ENCODE measurements at places on chromosomes 7 and 10.

DNA sequence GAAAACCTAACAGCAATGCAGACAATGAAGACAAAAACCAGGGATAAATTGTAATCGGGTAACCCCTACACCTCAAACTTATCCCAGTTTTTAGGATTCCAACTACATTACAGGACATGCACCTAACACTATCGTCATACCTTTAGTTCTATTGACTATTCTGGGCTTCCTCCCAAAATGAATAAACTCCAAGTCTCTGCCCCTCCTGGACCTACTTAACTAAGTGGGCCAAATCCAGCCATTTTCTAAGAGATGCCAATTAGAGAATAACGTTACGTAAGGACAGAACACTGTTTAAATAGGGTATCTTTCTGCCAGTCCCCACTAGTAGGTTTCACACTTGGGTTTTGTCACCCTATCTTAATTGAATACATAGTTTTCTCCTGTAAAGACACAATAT lies 253.1 kb upstream of the MKLN1 start:
- DNase-seq = no peak

- DNase-seq = no peak
Measured at GRCh38 chr7:101216001-101216859, 1.2 kb downstream of the PLOD3 start.

DNA sequence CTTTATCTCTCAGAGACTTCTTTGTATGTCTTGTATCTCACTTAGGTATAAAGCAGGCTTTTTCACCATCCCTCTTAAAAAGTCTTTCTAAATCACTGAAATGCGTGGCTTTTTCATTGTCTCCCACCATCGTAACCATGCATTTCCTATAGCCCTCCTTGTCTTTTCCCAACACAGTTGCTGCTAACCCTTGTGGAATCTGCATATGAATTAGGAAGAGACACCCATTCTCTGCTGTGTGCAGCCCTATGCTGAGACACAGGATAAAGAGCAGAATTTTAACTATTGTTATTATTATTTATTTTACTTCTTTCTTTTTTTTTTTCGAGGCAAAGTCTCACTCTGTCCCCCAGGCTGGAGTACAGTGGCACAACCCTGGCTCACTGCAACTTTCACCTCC lies 804.3 kb upstream of the COBL start:
- DNase-seq = no peak

- DNase-seq = no peak
Measured at GRCh38 chr10:104664205-104664604, 23.1 kb downstream of the SORCS3 start.

GRCh38 chr7:148306759-148307158 lies 283.8 kb upstream of the C7orf33 start:
- no peak for DNase-seq

GRCh38 chr10:97510686-97511085 lies 12.0 kb downstream of the UBTD1 start:
- no peak for DNase-seq

DNA sequence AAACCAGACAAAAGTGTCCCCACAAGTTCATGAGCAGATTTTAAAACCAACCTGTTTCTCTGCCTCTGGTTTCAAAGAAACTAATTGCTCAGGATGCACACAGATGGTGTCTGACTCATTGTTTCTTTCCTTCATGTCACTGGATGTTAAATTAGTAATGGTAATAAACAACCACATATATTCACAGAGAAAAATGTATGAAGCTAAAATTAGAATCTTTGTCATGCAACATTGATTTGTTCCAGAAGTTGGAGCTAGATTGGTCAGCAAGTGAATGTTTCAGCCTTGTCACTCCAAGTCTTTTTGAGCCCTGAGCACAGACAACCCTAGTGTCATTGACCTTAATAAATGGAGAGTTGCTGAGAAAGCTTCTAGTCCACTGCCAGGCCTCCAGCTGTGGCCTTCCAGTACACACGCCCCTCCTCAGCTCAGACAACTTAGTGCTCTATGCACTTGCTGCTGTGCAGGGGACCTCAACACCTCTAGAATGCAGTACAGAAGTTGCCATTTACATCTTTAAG lies 175.9 kb downstream of the CCDC71L start:
- DNase-seq = no peak

GRCh38 chr10:71176661-71177060 lies 35.7 kb upstream of the UNC5B start:
- no peak for DNase-seq

- DNase-seq = no peak
Measured at GRCh38 chr10:60908031-60908430, 36.0 kb downstream of the RHOBTB1 start.

GRCh38 chr7:47587351-47587750 lies 5.4 kb upstream of the TNS3 start:
- peak; percentile 47 for DNase-seq

GRCh38 chr10:7960108-7960507 lies 94.4 kb upstream of the GATA3 start:
- DNase-seq = no peak

DNA sequence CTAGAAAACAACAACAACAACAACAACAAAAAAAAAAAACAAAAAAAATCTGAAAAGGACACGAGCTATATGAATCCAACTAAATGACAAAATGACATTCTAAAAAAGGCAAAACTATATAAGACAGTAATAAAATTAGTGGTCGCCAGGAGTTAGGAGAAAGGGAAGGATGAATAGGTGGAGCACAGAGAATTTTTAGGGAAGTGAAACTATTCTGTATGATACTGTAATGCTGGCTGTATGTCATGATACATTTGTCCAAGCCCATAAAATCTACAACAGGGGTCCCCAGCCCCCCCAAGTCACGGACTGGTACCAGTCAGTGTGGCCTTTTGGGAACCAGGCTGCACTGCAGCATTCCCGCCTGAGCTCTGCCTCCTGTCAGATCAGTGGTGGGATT lies 2.8 kb upstream of the PUS7 start:
- no peak for DNase-seq

DNA sequence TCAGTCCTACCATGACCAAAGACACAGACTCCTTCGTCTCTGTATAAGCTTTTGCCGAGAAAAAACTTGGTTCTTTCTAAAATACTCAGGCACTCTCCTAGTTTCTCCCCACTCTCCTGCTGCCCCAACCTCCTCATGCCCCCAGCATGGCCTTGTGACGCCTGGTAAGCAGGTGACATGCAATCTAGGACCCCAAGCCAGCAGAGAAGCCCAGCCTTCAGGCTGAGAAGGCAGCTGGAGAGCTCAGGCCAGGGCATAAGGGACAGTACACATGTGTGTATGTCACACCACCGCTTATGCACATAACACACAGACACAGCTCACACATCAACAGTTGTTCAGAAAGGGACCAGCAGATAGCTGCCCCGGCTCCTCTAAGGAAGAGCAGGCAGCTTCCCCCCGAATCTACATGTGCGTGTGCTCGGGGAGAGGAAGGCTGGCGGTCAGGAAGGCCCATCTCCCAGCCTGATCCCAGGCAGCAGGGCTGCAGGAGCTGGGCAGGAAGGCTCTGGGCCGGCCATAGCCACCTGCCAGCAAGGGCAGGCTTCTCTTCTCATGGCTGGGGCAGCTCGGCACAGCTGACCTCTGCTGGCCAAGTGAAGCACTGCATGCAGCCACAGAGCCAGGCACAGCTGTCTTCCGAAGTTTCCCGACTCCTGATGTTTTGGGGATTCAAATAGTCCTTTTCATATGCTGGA lies 8.5 kb downstream of the DDX56 start:
- peak; percentile 80 for DNase-seq

DNA sequence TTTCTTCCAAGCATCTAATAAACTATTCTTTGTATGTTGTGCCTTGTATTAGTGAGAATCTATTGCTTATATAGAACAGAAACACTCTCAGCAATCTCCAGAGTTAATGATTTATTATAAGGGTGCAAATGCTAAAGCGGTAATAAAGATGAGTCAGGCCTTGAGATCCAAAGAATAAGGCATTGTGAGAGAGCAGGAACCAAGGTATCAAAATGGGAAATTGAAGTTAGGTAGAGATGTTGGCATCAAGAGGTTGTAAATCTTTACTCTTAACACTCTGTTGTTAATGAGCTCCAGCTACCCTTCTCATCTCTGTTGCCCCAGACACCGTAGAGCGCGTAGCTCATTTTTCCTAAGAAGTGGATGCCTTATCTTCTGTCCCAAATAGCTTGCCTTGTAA lies 375.2 kb downstream of the ARL4A start:
- no peak for DNase-seq

GRCh38 chr10:7119325-7120015 lies 291.4 kb downstream of the SFMBT2 start:
- no peak for DNase-seq

- DNase-seq = no peak
Measured at GRCh38 chr7:29071203-29071874, 75.0 kb downstream of the CPVL start.

DNA sequence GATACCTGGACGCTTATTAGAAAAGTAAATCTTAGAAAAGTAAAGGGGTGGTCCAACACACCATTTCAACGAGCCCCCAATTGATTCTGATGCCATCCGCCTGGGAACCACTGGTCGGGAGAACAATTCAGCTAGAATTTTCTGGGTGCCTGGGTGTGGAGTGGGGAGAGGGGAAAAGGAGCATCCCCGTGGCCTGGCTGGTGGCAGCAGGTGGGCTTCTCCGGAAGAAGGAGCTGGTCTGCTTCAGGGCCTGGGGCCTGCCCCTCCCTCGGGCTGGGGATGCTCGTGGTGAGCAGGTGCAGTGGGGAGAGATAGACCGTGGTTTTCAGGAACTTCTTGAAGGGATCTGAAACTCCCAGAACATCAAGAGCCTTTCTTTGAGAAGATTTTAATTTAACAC lies 39.9 kb upstream of the DUSP5 start:
- DNase-seq = no peak

- no peak for DNase-seq
Measured at GRCh38 chr10:82206831-82207230, 331.8 kb downstream of the NRG3 start.

DNA sequence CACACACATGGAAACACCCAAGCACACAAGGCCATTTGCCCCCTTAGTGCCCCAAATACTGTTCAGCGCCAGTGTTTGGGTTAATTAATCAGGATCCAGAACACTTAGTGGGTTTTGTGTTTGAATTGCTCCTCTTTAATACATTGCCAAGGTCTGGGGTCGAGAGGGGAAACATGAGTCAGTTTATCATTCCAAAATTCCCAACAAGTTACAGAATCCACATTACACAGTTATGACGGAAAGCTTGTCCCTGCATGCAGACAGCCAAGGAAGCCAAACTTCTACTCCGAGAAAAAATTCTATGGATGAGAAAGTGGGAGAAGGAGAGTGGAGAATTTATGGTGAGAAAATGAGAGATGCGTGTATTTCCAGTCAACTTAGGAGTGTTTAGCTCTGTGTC lies 189.0 kb downstream of the NPSR1 start:
- DNase-seq = no peak

DNA sequence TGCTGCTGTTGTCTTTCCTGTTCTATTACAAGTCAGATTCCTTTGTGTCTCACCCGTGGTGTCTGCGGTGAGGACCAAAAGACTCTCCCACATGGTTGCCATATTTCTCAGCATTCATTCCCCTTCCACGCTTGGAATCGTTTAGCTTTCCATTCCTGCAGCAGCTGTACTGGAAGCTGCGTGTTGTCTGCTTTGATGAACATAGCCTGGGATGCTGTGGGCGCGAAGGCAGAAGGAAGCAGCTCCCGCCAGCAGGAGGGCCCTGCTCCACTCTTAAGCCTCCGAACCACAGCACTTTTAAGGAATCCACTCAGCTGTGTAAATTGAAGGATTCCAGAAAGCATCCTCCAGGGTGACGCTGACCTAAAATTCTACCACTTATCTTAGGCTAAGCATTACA lies 303.6 kb upstream of the PITRM1 start:
- no peak for DNase-seq

DNA sequence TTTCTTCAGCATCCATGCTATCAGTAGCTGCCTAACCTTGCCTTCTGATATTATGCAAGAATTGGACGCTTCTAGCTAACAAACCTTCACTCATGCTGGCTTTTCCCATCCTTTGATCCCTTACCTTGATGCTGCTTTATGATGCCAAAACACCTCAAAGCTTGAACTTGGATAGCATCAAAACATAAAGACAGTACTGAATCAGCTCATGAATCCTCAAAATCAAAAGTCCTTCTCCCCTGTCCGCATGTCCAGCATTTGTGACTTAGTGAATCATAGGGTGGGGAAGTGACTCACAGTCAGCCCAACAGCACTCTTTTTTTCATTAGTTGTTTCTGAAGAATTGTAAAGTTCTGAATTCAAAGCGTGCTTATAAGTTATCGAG lies 89.5 kb upstream of the PIK3CG start:
- DNase-seq = no peak

DNA sequence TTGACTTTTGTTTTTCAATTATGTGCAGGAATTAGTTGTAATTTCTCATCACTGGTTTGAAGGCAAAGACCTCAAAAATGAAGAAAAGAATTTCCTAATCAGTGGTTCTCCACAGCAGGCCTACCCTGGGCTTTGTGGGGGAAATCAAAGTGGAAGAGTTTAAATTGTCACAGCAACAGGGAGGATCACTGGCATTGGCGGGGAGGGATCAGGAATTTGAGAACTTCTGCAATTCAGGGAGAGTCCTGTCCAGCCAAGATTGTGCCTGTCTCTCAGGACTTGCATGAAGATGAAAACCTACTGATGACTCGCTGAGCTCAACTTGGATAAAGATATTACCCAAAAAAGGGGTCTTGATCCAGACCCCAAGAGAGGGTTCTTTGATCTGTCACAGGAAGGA lies 70.1 kb downstream of the HACD1 start:
- no peak for DNase-seq

DNA sequence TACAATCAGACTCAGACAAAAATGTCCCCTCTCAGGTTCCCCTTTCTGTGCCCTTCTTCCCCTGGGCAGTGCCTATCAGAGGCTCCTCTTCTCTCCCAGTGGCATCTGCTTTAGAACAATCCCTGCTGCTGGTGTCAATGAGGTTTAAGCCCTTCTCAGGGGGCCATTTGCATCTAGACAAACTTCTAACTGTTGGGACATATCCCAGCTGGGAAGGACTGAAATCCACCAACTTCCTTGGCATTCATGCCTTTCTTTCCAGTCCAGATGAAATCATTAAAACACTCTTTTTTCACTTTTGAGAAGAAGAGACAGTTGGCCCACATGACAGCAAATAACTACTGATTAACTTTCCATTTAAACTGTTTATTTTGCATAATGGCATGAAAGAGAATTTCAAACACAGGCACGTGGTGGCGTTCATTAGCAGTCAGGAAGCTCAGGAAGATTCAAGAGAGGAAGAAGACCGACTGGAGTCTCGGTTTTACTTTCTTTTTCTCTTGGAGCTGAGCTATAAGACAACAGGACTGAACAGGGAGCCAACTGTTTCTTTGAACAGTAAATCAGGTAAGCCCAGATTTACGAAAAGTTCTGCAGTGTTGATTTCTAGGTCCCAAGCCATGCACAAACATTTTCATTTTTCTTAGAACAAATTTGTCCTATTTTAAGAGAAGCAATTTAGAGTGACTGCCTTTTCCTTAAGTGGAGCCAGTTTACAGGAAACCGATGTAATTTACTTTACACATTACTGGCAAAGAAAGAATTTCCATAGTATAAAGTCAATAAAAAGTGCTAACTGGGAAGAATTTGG lies at the start of gene GIMAP2:
GIMAP2 (plus strand) TSS at position 488 of the 811 bp plus-strand sequence. CDS start 1,354 bp downstream, outside the sequence.
- no peak for DNase-seq

DNA sequence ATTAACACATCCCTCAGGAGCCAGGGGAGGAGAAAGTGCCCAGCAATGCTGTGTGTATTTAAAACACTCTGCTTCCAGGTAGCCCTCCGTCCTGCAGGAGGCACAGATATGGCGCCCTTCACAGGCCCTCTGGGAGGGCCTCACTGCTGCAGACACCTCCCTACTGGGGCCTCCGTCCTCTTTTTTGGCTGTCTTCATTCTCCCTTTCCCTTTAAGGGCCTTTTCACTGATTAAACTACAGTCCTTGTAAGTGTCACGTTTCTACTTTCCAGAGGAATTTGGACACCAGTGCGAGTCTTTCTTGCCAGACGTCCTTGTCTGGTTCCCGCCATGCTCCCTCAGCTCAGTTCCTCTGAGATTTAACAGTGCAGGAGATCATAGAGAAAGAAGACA lies 39.7 kb upstream of the MKRN1 start:
- no peak for DNase-seq
